PC-9 (cell line): ENCODE measurements at places on chromosomes 4 and X. TPM values are rescaled to one million over a fixed set of nuclear protein-coding genes. Genes with fewer than 3 reads are reported as not detected.

DNA sequence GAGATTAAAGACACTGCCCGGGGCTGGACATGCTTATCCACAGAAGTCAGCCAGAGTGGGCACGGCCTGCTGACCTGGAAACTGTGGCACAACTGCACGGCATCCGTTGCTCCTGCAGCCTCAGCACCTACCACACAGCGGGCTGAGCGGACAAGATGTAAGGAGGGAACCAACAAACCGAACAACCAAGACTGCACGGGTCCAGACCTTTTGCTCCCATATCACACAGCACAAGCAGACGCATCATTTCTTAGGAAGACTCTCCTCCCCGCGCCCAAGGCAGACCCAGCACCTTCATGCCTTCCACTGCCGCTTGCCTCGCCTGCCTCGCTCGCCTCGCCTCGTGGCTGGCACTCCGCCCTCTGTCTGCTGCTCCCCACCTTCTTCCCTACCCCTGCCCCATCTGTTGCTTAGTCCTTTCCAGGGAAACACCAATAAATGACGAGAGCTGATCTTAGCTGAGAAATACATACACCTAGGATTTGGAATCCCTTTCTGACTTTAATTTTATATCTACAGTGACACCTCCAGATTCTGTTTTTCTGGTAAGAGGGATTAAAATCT, 79.0 kb downstream of the AFAP1 start:
- DNase-seq: no peak

Gene SPANXA1
- total RNA-seq: 3.5 and 4.7 TPM in 2 replicates

- DNase-seq: no peak
Measured at GRCh38 chrX:47991263-47992094, 12.3 kb downstream of the ZNF182 start.

DNA sequence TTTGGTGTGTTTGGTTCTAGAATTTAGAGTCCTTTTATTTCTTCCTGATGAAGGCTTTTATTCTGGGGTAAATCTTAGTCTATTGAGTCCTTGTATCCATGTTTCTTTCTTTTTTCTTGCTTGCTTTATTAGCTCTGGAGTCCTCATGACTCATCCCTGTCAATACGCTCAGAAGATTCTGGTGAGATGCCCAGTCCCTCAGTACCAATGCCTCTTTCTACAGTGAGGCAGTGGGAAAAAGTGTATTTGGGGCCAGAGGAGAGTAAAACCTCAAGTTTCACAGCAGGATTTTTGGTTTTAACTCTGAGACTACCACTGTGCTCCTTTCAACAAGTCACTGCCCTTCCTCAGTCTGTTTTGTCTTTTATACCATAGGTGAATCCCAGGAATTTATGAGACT, 368.0 kb downstream of the GBA3 start:
- no peak for DNase-seq

DNA sequence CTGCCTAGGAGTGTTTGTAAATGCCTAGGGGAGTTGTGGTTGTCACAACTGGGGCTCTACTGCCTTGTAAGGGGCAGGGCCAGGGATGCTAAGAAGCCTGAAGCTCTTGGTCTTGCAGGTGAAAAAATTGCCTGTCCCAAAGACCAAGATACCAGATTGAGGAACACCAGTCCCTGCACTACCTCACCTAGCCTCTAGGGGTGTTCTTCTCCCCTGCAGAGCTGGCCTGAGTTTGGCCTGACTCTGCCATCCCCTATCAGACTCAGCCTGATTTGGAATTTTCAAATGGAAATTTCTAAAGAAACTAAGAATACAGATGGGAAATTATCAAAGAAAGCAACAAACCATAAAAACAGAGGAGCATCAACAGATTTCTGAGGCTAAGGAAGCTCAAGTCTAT, 90.4 kb downstream of the ZC4H2 start:
- DNase-seq: peak; percentile 0

- no peak for DNase-seq
Measured at GRCh38 chr4:146098978-146099377, 76.5 kb upstream of the LSM6 start.

Gene LRIT3
- not detected in 2 replicates for total RNA-seq

DNA sequence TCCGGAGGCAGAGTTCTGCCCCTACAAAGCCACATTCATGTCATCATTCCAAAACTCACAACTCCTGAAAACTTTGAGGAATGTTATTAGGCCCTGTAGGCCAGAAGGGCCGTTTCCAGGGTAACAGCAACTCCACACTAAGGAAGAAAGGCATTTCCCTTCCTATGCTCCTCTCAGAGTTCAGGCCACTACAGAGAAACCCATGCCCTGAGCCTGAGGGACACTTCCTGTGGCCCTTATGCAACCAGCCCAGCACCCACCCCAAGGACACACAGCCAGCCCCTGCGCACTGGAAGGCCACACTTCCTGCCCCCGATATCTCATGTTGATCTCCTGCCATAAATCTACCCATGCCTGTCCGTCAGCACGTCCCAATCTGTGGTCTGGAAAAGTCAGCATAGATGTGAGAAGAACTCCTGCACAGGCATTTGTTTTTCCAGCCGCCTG, 289.3 kb downstream of the BCOR start:
- DNase-seq: no peak
